Endodermal cell (in vitro differentiated cells): ENCODE measurements at places on chromosomes 2 and 18. TPM values are rescaled to one million over a fixed set of nuclear protein-coding genes. Genes with fewer than 3 reads are reported as not detected.

GRCh38 chr2:70658476-70658875 is 104.8 kb upstream of the TGFA start:
- no peaks in the 10 kb centered on the region for H3K4me1 ChIP-seq
- peak; percentile 31 for DNase-seq
- no peaks in the 10 kb centered on the region for H3K36me3 ChIP-seq
- no peak overlapping the region for H3K27ac ChIP-seq
- H3K4me3 ChIP-seq, result no peak overlapping the region

Gene MTCL1
- total RNA-seq, result 15.0 to 22.1 TPM (median 19.5 TPM) in 3 replicates

DNA sequence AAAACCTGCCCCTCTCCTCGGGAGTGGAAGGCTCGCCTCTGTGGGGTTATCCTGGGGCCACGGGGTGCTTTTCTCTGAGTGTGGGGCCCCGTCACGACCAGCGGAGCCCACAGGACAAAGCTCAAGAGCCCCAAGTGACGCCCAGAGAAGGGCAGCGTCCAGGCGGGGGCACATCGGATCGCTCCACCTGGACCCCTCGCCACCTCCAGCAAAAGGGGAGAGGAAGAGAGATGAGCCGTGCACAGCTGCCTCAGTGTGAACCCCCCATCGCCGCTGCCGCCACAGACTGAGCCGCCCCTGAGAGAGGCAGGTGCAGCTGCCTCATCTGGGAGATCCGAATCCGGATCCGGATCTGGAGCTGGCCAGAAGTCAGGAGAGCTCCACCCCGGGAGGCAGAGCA is 282.5 kb upstream of the PXDN start:
- H3K36me3 ChIP-seq, result no peaks in the 10 kb centered on the region
- H3K27me3 ChIP-seq, result no peaks in the 10 kb centered on the region
- no peak overlapping the region for H3K27ac ChIP-seq

Gene SPATA3
- not detected in 3 replicates for total RNA-seq
